Omental fat pad (tissue), 4 donors: ENCODE measurements at places on chromosomes 12 and 14. TPM values are rescaled to one million over a fixed set of nuclear protein-coding genes. Genes with fewer than 3 reads are reported as not detected.
A peak's percentile ranks its signal among the peaks of the same experiment; 100 is the strongest.

KRT75 gene
- not detected for total RNA-seq

- DNase-seq: no peak
Measured at GRCh38 chr14:66041582-66041981, 444.6 kb upstream of the CCDC196 start.

COCH gene
- total RNA-seq: 3.8 TPM

- DNase-seq: no peak
Measured at GRCh38 chr14:81521356-81521755, 12.3 kb downstream of the SEL1L start.

- no peak for DNase-seq
Measured at GRCh38 chr12:10175846-10176636, 2.8 kb upstream of the TMEM52B start.

GRCh38 chr12:90991952-90992465 is 12.8 kb downstream of the EPYC start:
- DNase-seq: no peak

OR4N5 gene
- total RNA-seq: not detected

- no peak for DNase-seq
Measured at GRCh38 chr12:109291521-109292341, 17.4 kb downstream of the FOXN4 start.

DNA sequence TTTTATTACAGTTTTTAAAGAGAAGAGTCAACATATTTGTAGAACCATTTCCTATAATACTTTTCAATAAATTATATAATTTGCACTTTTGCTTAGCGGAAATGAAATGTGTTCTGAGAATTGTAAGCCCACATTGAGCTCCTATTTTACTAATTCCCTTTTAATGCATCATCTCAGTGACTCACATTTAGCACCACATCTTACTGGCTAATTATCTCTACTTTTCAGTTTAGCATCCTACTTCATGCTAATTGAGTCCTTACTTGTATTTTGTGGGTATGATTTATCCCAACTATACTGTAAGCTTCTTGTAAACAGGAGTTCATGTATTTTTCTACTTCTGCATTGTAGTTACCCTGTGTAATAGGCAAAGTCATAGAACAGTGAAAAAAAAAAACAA is 67.5 kb downstream of the TMX1 start:
- no peak for DNase-seq

- DNase-seq: no peak
Measured at GRCh38 chr12:71626098-71626497, 37.5 kb downstream of the ZFC3H1 start.

P3H3 gene
- 13.6 TPM for total RNA-seq

CFL2 gene
- 68.3 TPM for total RNA-seq

POLE2 gene
- 2.6 TPM for total RNA-seq

GRCh38 chr12:65742018-65743010 is 82.0 kb upstream of the HMGA2 start:
- no peak for DNase-seq

- DNase-seq: no peak
Measured at GRCh38 chr12:2415568-2415944, 362.8 kb downstream of the CACNA1C start.

RNFT2 gene
- 0.37 TPM for total RNA-seq

GRCh38 chr14:86935241-86935885 is 1057.6 kb downstream of the GALC start:
- no peak for DNase-seq

- DNase-seq: no peak
Measured at GRCh38 chr14:86613126-86613525, 1083.2 kb downstream of the FLRT2 start.

GDF3 gene
- not detected for total RNA-seq

DIP2B gene
- 21.1 TPM for total RNA-seq

DNA sequence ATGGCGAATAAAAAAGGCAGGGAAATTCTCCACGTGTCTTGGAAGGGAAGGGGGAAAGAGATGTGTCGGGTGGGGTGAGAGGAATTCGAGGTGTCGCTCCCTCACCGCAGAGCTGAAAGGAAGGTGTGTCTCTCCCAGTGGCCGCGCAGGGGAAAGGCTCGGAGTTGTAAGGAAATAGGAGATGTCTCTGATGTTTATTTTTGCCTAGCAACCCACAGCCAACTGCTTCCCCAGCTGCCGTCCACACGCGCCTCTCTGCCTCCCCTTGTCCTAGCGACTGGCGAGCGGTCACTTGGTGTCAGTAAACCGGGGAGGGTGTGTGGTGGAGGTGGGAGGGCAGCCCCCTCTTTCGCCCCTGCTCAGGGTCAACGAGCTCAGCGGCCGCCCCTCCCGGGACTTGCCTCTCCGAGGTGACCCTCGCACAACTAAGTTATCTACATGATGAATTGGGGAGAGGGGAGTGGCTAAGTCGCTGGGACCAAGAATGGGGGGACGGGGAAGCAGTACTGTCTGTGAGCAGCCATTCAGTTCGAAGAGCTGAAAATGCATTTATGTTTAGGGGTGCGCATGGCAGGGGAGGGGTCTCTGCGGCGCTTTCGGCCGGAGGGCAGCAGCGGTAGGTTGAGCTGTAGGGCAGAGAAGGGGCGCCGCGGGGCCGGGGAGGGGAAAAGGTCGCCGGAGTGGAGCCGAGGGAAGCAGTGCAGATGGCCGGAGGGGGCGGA is 585 bp upstream of the DYRK2 start:
- DNase-seq: peak; percentile 39

KMT2D gene
- total RNA-seq: 87.0 TPM

YEATS4 gene
- total RNA-seq: 6.3 TPM

DNA sequence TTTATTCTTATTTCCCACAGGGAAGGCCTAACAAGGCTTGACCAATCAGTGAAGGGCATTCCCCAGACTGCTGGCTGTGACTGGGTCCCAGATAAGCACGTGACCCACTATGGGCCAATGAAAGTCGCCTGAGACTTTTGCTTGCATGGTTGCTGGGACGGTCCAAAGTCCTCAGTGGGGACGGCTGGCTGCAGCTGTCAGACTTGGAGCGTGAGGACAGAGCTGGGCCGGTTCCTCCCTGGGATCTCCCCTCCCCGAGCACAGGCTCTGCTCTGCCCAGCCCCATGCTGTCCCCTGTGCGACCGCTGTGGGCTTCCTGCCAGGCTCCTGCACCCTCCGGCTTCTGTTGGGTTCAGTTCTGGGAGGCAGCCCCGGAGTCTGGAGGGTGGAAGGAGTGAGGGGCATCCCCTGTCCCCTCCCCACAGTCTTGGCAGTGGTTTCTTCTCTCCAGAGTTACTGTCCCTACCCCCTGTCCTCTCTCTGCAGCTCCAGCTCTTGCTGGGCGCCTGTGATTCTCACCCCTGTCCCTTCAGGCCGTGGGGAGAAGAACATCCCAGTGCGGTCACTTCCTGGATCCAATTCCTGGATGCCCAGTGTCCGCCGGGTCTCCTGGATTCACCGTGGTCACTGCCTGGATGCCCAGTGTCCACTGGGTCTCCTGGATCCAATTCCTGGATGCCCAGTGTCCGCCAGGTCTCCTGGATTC is 50.1 kb downstream of the GALNT9 start:
- DNase-seq: no peak
